Right atrium auricular region (tissue), 2 donors: ENCODE measurements at places on chromosomes 4 and X.

GRCh38 chr4:113699772-113700171 is 61.8 kb downstream of the CAMK2D start:
- no peak for DNase-seq

DNA sequence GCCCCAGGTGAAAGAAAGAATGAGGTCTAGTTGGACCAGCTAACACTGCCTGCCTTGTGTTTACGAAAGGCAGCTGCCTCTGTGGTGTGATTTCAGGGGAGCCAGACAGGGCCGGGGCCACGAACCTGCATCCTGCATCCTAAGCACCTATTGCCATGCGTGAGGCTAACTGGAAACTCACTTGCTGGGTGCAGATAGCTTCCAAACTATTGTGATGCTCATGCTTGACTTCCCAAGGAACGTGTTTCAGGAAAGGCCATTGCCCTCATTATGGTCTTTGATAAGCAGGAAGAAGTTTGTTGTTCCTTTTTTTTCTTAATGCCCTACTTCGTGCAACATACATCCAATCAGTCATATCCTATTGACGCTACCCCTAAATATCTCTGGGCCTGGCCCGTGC is 2.3 kb upstream of the IRF2 start:
- no peak for DNase-seq

DNA sequence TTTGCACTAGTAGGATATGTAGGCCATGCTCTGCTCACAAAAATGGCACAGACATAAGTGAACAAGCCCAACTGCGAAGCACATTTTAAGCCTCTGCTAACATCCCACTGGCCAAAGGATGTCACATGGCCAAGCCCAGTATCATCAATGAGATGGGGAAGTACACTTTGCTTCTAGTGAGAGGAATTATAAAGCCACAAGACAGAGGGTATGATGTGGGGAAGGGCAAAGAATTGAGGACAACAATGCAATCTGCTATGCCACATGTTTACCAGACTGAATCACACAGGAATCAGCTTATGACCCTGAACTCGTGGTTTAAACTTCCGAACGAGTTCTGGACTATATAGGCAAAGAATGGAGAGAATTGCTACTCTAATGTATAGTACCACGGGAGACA is 39.1 kb downstream of the SUPT20HL1 start:
- DNase-seq: no peak

DNA sequence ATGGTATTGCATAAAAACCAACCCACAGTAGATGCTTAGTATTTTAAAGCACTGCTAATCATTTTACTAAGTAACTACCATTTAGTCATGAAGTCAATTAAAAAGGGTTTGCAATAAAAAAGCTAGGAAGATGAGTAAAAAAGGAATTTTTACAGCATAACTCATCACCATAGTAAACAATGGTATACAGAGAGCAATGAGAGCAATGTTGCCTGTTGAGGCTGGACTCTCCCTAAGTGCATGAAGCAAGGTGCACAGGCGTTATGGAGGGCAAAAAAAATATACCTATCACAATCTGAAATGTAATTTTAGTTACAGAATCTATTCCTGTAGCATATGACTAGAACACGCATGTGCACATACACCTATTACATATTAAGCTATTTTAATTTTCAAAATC is 129.6 kb upstream of the BMP3 start:
- no peak for DNase-seq

DNA sequence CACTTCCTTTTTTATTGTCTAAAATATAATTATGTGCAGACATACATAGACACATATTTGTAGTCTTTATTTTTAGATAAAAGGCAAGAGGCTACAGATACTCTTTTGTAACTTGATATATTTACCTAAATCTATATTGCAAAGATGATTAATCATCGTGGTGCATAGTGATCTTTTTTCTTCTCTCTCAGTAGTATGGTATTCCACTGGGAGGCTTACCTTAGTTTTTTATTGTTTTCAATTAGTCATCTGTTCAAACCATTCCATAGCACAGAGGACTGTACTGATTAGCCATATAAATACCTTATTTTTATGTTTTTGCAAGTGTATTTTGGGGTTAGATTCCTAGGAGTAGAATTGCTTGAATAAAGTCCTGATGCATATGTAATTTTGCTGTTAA is 619.7 kb downstream of the GRXCR1 start:
- no peak for DNase-seq

- no peak for DNase-seq
Measured at GRCh38 chr4:66585767-66586166, 915.5 kb upstream of the EPHA5 start.

- no peak for DNase-seq
Measured at GRCh38 chr4:8213121-8213520, 14.0 kb downstream of the SH3TC1 start.

GRCh38 chr4:72128741-72129140 is 96.9 kb downstream of the NPFFR2 start:
- no peak for DNase-seq
